Islet precursor cell (in vitro differentiated cells): ENCODE measurements at places on chromosomes 1 and 21.
A peak's percentile ranks its signal among the peaks of the same experiment; 100 is the strongest.

GRCh38 chr1:18469514-18469913 lies 11.2 kb upstream of the KLHDC7A start:
- no peak for DNase-seq

- DNase-seq = no peak
These were observed 15.9 kb upstream of the GPR25 start for GRCh38 chr1:200856716-200857357.

- no peak for DNase-seq
These were observed 53.2 kb downstream of the NCAM2 start for GRCh38 chr21:21051109-21052055.

- DNase-seq = peak; percentile 81
These were observed 1.8 kb upstream of the MTFR1L start for GRCh38 chr1:25817840-25818501.

DNA sequence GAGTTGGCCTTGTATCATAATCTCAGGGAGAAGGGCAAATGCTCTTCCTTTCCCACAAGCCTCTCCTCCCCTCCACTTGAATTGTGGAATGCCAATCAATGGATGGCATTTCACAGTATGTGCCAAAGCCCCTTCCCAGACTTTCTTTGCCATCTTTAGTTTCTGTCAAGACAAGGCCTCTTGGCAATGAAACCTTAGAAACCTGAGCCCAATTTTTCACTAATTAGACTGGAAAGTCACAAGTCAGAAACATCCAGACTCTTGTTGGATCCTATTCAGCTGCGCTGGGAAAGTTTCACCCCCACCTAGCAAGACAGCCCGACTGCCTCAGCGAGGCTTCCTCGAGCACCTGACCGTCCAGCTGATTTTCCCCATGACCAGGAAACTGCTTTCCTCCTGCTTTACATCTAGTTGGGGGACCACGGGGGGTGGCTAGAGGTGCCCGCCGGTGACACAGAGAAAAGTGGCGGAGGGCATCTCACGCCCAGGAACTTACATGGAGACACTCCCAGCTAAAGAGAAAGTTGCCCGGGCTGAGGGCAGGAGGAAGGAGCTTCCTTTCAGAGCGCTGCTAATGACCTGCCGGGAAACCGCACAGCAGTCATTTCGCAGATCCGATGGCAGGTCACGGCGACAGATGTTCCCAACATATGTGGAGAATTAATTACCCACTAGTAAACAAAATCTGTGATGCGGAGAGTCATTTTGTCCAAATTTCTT lies 302.6 kb upstream of the RRP15 start:
- DNase-seq = no peak

DNA sequence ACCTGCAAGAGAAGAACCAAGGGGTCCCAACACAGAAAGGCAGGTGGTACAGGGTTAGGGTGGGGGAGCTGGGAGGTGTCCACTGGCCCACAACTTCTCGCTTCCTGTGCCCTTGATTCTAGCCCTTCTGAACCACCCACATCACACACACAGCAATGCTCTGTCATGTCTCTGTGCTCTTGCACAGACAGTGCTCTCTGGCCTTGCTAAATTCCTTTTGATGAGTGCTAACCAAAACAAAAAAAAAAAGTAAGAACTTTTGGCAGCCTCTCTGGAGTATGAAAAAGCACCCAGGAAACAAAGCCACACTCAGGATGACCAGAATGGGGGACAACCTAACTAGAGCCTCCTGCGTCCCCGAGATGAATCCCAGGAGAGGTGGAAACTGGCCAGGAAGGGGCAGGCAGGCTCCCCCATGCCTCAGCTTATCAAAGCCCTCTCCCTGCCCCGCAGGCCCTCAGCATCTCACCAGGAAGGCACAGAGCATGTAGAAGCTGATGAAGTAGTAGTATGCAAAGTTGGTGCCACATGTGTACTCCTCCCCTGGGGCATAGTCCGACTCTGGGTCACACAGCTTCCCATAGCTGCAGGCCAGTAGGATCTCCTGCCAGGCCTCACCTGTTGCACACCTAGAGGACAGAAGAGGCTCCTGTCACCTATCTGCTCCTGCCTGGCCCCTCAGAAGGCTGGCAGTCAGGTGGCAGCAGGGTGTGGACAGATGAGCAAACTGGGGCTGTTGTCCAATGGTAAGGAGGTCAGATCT lies 27.2 kb upstream of the KIF21B start:
- DNase-seq = no peak

DNA sequence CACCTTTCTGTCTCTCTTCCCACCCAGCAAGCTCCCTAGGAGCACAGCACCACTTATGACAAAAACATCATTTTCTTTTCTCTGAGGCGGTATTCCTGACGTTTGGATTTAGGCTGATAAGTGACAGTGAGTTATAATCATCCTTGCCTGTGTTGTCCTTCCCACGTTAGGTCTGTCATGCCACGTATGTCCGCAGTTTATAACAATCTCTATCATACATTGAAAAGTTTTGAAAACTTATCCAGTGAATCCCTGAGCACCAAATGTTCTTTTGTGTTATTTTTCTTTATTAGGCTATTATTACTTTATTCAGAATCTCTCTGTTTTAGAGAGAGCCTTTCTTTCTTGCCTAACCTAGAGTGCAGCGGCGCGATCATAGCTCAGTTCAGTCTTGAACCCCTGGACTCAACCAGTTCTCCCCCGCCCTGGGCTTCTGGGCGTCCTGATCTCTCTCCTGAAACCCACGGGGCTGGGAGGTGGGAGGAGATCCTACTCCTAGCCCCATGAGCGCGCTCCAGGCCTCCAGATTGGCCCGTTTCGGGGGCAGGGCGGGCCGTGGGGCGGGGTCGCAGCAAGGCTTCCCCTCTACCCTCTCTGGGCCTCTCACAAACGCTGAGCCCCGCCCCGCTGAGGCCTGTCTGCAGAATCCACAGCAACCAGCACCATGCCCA lies at the start of gene GSTM2:
Gene GSTM2, plus strand, starts transcription at position 606 of the 671 bp plus-strand sequence. Its CDS starts 59 bp downstream, at position 665.
- DNase-seq = peak; percentile 96

DNA sequence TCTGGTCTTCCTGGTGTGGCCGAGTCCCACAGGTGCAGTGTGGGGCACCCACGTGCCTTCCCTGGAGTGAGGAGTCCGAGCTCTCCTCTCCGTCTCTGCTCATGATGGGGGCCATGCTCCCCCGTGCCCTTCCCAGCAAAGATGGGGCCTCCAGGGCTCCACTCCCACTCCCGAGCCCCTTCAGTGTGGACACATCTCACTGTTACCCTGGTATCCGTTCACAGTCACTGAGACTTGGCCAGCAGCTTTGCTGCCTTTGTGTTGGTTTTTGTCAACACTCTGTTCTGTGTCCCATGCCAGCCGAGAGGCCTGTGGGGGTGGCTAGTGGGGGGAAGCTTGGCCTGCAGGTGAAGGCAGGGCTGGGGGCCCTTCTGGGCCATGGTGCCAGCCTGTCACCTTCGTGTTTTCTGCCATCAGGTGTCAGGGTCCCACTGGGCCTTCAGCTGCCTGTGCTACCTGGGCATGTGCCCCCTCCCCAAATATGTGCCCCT lies 46.9 kb upstream of the POFUT2 start:
- no peak for DNase-seq

GRCh38 chr1:217561446-217561845 lies 69.4 kb downstream of the GPATCH2 start:
- no peak for DNase-seq

DNA sequence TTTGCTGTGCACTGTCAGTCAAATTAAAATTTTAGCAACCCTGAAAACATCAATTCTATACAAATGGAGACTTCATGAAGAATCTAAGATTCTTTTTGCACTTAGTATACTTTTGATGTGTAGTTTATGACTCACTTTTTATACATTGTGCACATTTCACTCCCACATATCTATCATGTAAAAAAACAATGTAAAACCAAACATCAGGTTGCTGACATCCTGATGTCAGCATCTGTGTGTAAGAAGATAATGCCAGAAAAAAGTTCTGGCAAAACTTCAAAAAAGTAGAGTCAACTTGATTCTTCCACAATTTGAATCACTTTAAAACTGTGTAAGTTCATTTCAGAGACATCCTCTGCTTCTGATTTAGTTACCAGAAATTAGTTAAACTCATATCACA lies 115.7 kb downstream of the CENPF start:
- DNase-seq = no peak

GRCh38 chr1:24878775-24879742 lies 51.0 kb downstream of the RUNX3 start:
- DNase-seq = peak; percentile 49

GRCh38 chr1:21384620-21385019 lies 55.3 kb upstream of the NBPF3 start:
- no peak for DNase-seq

DNA sequence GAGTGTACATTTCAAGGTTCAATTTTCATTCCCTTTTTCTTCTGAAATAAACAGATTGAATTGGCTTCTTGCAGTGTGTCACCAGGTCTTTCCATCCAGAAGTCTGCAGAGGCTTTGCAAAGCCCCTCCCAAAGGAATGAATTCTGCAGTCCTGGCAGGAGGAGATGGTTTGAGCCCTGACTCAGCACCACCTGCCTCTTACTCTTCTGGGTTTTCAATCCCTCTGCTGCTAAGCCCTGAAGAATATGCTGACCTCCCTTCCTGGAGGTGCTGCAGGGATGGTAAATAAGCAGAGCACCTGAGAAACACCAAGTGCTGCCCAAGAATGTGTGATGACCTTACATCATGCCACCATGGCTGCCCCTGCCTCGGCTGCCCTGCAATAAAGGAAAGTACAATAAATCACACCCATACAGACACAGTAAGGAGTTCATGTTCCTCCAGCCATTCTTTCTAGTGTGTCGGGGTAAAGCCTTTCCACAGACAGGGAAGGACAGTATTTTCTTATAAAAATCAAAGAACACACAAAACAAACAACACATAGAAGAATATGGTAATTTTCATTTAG lies 209.2 kb downstream of the ZNF326 start:
- no peak for DNase-seq

DNA sequence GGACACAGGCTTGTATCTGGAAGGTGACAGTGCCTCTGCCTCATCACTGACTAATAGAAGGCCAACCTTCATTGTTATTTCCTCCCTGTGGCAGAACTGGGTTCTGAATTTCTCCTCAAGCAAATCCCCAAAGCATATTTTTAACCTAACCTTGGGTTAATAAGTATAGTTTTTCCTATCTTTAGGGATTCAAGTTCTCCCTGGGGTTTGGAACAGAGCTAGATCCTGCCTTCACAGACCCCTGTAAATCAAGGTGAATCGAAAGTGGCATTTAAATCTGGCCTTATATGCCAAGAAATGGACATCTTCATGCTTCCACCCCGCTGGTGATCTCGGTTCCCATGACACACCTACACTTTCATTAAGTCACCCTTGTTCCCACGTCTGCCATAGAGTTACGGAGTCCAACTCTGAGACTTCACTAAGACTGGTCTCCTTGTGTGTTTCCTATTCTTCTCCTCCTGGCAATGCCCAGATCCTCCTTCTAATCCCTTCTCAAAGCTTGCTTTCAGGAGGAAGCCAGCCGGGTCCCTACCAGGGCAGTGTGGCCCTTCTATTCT lies 4.3 kb upstream of the CHI3L2 start:
- no peak for DNase-seq

DNA sequence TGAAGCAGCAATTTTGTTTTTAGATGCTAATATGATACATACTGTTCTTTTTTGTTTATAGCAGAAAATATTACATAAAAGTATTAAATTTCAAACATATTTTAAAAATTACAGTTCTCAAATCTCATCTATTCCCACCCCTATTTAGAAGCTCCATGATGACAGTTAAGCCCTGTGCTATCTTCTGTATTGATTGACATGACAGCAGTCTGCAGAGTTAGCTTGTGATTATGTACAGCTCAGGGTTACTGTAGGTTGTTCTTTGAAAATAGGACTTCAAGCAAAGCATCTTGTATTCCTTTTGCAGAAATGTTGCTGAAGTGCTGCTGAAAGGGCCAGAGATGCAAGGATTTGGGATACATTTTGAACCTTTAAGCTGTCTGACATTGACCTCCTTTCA lies 8.2 kb downstream of the GPSM2 start:
- no peak for DNase-seq

DNA sequence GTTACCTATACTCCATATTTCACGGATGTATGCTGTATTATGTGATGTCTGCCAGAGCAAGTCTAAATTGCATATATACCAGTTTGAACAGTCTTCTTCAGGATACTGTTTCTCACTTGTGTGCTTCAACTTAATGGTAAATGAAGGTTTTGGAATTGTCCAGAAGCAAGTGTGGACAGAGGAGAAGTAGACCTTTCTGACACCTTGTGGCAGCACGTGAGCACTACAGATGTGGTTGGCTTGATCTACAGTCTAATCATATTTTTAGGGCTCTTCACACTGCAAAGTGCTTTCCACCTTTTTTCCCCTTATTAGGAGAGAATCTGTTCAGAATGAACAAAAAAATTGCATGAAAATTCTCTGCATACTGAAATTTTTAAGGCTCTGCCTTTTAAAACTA lies 10.9 kb downstream of the MORC3 start:
- no peak for DNase-seq

GRCh38 chr1:188056011-188056410 lies 1227.3 kb downstream of the PLA2G4A start:
- DNase-seq = no peak

DNA sequence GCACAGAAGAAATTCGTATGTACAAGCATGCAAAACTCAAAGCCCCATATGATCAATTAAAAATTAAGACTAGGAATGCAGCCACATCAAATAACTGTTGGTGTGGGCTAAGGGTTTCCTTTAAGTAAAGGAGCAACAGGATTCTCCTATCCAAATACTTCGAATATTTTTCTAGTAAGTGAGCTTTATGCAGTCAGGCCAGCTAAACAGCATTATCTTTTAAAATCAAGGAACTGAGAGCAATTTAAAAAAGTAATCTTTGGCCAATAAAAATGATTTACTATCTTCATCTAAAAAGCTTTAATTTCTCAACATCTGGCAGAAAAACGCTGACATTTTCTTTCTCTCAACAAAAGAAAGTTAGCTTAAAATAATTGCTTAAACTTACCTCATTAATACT lies 19.8 kb downstream of the CNN3 start:
- no peak for DNase-seq

DNA sequence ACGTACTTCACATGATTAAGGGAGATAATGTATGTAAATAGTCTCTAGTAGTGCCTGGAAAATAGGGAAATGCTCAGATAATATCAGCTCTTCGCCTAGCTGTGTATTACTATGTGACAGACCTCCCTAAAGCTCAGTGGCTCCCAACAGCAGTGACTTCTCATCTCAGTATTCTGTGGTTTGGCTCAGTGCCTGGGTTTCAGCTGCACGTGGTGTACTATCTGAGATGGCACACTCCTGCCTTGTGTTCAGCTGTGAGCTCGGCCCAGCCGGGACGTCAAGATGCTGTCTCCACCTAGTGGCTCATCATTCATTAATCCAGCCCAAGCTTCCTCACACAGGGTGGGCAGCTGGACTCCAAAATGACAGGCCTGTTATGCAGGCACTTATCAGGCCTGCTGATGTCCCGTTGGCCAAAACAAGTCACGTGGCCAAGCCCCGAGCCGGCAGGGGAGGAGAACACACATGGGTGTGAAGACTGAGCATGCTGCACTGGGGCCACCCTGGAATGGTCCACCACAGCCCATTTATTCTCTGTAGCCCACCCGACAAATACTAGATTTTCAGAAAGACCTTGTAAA lies 17.8 kb downstream of the SLFNL1 start:
- peak; percentile 73 for DNase-seq

GRCh38 chr1:209755926-209756614 lies at the start of gene TRAF3IP3:
Gene TRAF3IP3, plus strand, starts transcription at chr1:209756053. Its CDS starts 3,987 bp downstream, at chr1:209760040.
- no peak for DNase-seq
